Cardiac septum (tissue), 1 donor: ENCODE measurements at places on chromosomes 11 and 22.
A peak's percentile ranks its signal among the peaks of the same experiment; 100 is the strongest.

DNA sequence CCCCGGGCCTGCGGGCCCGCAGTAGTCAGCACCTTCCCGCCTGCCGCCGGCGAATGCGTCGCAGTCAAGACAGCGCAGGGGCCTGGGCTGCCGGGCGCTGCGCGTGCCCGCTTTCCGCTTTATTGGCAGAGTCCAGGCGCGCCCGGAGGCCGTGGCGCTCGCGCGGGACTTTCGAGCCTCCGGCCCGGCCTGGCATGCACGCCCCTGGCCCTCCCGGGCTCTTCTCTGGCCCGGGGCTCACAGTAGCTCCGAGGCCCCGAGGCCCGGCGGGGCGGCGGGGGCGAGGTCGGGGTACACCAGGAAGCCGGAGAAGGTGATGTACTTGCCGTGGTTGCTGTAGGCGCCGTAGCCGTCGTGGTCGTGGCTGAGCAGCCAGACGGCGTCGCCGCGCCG is 3.1 kb downstream of the FAM180B start:
- no peak for DNase-seq

DNA sequence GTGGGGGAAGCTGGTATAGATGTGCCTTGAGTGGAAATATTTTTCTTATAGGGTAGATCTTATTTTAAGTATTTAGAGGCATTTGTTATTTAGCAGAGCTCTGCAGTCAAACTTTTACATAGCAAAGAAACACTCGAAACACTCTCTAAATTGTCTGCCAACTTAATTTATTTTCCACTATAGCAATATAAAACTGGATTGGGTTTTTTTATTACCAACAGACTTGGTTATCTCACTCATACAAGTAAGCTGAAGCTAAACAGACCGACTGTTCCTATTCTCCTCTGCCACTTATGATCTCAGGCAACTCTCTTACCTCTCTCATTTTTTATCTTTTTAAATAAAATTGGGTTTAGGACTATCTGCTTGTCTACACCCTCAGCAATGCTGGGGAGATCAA is 4.6 kb downstream of the RAB38 start:
- DNase-seq: no peak

DNA sequence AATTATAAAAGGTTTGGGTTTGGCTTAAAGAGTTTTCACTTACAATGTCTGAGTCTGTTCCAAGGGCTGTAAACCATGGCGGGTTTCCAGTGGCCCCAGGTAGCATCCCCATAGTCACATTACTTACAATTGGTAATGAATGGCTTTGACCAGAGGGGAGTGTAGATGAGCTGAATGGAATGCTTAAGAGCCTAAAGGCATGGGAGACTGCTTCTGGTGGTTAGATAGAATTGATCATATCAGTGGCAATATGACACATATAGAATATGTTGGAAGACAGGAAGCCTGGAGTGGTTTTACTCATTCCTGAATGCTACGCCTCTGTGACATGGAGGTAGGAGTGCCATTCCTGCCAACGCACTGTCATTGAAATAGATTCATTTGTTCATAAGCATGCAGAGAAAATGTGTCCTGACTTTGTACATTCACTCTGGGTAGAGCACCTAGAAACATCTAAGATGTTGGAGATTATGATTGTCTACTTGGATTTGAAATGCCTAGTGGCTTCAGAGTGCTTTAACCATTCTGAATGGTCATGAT is 183.3 kb downstream of the BLID start:
- no peak for DNase-seq

DNA sequence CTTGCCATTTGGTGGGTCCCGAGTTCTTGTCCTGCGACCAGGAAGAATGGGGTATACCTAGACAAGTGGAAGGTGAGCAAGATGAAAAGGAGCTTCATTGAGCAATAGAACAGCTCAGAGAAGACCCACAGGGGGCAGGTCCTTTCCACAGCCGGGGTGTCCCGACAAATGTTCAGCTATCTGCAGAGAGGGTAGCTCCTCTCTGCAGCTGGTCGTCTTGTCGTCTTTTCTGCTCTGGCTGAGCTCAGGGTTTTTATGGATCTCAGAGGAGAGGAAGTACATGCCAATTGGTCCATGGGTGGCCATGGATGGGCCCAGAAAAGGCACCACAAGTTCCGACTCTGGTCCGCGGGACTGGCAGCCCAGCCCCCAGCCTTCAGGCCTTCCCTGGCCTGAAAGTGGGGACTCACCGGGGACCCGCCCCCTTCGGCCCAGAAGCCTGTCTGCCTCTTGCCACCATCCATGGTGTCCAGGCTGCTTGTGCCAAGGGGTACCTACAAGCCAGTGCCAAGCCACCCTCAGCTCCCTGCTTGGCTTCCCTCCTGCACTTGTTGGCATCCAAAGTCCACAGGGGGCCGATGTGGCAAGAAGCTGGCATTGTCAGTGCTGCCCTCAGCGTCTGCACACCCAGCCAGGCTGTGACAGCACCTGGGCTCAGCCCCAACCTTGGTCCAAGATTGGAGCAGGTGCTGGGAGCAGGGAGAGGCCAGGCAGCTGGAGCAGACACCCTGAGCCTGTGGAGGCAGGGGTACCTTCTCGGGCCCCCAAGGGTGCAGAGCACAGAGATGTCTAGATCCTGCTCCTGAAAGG is 438.9 kb downstream of the TBC1D22A start:
- DNase-seq: peak; percentile 56

DNA sequence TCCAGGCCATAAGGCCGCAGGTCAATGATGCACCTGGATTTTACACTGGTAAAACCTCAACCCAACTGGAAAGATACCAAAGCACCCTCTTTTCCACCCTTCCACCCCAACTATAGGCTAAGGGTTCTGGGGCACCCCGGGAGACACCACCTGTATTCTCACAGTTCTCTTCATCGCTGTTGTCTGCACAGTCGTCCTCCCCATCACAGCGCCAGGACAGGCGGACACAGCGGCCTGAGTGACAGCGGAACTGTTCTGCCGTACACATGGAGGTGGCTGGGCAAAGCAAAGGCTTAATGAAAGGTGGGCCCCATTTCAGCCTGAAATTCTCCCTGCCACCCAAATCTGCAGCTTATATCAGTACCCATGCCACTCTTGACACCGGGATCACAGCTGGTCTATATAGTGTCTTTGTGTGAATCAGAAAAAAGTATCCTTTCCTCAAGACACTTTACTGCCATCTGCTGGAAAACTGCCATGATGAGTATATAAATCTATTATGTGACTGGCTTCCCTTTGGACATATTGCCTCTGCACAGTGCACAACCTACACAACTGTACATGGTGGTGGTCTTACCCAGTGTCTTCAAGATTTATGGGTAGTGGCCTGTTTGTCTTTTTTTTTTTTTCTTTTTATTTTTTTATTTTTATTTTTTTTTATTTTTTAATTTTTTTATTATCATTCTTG is 21.5 kb downstream of the LRP4 start:
- DNase-seq: no peak

DNA sequence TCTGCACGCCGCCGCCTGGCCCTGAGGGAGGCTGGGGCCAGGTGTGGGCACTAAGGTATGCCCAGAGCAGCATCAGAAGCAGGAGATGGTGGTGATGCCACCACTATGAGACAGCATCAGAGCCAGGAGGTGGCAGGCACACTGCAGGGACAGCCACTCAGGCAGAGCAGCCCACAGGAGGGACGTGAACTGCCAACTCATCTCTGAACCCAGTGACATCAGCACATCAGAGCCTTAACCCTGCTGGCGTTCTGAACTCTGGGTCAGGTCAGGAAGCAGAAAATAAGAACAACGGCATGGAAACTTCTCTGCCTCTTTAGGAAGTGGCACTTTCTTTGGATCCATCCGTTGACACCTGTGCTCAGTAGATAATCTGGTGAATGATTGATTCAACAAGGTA is 14.7 kb upstream of the IFT27 start:
- DNase-seq: no peak

DNA sequence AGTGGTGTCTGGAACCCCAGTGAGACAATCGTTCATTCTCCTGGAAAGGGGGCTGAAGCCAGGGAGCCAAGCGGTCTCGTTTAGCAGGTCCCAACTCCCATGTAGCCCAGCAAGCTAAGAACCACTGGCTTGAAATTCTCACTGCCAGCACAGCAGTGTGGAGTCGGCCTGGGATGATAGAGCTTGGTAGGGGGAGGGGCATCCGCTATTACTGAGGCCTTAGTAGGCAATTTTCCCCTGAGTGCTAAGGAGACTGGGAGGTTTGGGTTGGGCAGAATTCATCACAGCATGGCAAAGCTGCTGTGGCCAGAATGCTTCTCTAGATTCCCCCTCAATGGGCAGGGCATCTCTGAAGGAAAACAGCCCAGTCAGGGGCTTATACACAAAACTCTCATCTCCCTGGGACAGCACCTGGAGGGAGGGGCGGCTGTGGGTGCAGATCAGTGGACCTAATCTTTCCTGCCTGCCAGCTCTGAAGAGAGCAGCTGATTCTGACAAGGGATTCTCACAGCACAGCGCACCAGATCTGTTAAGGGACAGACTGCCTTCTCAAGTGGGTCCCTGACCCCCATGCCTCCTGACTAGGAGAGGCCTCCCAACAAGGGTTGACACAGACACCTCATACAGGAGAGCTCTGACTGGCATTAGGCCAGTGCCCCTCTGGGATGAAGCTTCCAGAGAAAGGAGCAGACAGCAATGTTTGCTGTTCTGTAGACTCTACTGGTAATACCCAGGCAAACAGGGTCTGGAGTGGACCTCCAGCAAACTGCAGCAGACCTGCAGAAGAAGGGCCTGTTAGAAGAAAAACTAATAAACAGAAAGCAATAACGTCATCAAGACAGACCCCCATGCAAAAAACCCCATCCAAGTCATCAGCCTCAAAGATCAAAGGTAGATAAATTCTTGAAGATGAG is 14.8 kb downstream of the OR52M1 start:
- no peak for DNase-seq

DNA sequence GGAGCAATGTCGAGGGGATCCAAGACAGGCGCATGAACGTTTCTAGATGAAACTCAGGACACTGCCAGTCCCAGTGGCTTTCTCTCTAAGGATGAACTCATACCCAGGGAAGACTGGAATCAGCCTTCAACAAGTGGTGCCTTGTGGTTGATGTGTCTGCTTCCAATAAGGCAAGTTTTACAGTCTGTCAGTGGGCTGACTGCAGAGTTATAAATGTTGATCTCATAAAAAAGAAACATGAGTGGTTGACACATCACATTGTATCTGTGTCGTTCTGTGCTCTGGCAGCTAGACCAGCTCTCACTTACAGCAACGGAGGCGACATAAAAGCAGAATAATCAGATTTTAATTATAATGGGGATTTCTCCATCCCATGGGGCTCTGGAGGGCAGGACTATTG is 96.7 kb downstream of the SNX19 start:
- DNase-seq: no peak

GRCh38 chr11:66684635-66685034 is 6.9 kb upstream of the RBM4B start:
- DNase-seq: peak; percentile 2

DNA sequence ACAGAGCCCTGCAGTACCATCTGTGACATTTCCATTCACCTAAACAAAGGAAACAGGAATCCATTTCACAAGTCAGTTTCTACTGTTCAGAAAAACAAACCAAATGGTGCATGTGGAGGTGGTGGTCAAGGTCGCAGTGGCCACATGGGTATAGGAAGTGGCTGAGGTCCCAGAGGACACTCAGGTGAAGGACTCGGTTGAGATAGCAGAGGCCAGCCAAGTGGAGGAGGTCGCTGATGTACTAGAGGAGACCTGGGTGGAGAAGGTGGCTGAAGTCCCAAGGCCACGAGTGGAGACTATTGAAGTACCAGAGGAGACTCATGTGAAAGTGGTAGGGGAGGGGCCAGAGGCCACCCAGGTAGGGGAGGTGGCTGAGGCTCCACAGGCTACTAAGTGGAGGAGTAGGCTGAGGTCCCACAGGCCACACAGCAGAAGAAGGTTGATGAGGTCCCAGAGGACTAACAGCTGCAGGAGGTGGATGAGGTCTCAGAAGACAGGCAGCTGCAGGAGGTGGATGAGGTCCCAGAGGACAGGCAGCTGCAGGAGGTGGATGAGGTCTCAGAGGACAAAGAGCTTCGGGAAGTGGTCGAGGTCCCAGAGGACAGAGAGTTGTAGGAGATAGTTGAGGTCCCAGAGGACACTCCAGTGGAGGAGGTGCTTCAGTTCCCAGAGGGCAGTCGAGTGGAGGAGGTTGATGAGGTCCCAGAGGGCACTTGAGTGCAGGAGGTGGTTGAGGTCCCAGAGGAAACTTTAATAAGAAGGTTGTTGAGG is 40.2 kb downstream of the ZNF195 start:
- DNase-seq: peak; percentile 56

DNA sequence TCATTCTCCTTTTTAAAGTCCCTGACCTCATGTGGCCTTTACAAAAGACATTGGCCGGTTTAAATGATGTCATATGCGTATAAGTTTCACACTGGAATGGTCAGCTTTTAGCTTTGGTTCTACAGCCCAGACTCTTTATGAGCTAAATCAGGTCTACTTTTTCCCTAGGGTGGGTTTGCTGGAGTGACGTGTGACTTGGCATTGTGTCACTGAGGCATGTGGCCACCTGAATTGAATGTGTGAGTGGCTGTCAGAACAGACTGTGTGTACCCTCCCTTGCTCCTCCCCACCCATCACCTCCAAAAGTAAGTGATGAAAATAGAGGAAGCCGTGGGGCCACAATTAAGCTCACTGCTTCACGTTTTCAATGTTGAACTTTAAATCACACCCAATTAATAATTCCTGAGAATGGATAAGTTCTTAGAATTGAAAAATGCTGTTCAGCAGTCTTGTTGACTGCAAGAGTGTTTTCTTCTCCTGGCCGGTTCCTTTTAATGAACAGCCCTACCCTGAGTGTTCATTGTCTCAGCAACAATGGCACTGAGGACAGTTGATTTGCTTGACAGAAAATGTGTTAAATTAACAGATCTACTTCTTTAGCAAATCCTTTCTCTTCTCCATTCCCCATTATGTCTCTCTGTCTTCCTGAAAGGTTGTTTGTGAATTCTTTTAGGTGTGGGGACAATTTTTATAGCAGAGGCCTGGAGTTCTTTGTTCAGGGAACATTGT is 11.3 kb downstream of the CECR2 start:
- no peak for DNase-seq

- DNase-seq: no peak
Measured at GRCh38 chr11:117223741-117224689, 7.9 kb downstream of the PCSK7 start.

DNA sequence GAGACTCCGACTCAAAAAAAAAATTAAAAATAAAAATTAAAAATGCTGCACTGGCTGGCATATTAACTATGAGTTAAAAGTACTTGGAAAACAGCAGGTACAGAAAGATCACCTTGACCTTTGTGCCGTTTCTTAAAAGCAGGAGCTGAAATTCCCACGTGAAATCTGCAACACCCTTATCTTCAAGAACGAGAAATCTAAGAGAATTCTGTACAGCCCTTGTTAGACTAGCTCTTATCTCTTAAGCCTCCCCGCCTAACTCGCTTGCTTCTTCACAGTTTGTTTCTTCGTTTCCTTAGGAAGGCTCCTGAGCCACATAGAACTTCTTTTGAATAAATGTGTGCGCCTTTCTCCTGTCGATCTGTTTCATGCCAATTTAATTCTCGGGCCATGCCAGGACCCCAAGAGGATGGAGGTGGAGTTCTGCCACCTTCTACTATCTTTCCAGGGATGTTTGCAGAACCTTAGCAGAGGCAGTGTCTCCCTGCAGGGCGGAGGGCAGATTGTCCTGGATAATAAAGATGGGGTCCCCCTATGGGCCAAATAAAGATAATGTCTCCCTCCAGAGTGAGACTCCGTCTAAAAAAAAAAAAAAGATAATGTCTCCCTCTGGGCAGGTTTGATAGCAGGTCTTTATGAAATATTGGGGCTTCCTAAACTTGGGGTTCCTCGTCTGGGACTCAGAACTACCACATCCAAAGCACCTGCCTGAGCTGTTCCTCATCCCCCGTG is 27.4 kb upstream of the SYT8 start:
- DNase-seq: no peak
